ENCODE measurements at places on chromosomes 16 and 17.

DNA sequence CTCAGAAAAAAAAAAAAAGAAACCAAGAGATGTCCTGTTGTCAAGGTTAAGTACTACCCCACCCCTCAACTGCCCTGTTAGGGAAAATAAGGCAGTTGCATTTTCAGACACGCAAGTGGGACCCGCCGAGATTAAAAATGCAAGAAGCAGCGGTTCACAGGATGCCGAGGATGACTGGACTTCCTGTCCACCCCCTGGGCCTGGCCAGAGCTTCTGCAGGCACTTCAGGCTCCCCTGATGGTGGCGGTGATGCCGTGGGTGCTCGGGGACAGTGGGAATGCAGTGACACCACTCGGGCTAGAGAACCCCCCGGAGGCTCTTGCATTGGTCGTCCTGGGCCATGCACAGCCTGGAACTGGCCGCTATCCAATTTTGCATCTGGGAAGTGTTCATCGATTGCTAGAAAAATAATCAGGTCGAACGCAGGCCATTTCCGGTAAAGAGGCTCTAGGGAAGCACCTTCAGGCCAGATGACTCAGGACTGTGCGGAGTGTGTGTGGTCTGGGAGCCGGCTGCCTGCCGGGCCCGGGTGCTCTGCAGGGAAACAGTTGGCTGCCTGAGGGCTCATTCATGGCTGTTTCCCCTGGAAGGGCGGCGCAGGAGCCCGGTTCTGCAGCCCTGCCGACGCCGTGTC is 13.4 kb upstream of the CRISPLD2 start:
- DNase-seq, result no peak

DNA sequence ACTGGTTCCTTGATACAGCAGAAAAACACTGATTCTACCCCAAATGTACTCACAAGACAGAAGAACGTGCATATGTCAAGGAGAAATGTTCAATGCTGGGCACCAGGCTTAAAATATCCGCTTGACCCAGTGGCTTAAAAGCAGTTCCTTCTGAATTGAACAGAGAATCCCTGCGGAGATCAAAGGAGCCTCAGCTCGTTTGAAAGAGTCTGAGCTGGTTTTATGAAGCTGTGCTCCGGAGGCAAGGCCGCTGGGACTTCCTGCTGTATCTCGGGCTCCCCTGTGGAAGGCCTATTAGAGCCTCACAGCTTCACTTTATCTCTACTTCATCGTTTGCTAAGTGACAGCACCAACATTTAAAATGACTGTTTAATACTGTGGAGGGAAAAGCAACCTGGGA is 2.2 kb downstream of the LMF1 start:
- DNase-seq, result no peak

- no peak for DNase-seq
Measured at GRCh38 chr16:4257646-4258556, 14.9 kb downstream of the TFAP4 start.

GRCh38 chr17:13638855-13639458 is 37.2 kb upstream of the HS3ST3A1 start:
- no peak for DNase-seq

GRCh38 chr16:1378804-1379303 is 27.1 kb downstream of the GNPTG start:
- no peak for DNase-seq

GRCh38 chr16:66361604-66362135 is 4.8 kb upstream of the CDH5 start:
- DNase-seq, result no peak

DNA sequence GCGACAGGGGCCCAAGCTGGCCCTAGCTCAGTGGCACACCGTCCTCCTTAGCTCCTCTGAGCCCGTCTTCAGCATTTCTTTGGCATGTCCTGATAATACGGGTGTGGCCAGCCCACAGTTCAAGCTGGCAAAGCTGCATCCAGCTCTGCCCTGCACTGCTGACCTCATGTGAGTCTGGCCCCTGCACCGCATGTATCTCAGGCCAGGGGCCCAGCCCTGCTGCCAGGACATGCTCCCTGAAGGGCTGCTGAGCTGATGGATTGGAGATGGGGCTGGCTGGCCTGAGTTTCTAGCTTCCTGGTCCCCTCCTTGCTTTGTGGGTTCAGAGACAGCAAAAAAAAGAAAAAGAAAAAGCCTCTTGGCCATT is 2.4 kb downstream of the DOC2B start:
- DNase-seq, result no peak

- DNase-seq, result no peak
Measured at GRCh38 chr17:55005520-55005919, 37.0 kb downstream of the STXBP4 start.

- DNase-seq, result no peak
Measured at GRCh38 chr16:20271893-20272292, 55.4 kb downstream of the GP2 start.

DNA sequence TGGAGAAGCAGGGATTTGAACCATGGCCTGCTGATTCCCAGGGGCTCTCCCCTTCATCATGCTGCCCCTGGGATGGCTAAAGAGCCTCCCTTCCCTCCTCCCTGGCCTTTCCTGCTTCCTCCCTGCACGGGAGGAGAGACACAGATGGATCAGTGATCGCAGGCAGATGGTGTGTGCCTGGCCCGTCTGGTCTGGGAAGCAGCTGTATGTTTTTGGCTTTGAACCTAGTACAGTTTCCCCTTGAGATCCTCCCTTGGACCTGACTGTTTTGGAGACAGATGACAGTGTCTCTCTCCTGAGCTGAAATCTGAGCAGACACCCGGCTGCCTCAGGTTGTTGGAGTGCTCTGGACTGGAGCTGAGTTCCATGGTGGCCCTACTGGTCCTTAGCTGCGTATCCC is 29.0 kb upstream of the ATP2C2 start:
- no peak for DNase-seq

DNA sequence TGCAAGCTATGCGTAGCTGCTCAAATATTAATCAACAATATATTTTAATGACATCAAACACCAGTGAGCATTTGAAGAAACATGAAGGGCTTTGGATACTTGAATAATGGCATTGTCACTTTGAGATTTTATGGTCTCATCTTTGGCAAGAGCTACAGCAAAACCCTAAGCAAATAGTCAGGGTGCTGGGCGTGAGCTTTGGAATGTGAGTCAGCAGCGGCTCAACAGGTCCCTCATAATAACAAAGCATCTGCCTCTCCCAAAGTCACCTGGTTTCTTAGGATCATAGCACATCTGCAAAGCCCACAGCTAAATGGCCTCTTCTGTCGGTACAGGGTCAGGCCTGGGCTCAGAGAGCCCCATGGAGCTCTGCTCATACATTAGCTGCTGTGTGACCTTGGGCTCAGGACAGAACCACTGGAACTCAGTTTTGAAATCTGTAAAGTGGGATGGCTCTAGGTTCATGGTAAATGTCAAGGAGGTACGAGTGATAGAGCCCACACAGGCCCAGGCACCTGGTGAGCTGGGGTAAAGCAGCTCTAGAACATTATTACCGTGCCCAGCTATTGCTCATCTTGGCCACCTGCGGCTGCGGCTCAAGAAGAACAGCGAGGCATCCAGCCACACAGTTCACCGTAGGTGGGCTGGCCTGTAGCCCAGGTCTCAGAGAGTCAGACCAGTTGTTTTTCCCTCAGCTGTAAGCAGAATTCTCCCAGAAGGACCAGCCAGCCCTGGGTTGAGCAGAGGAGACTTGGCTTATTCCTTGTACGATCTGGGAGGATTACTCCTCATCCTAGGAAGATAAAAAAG is 544.5 kb upstream of the CDH11 start:
- no peak for DNase-seq

- no peak for DNase-seq
Measured at GRCh38 chr16:87369796-87370719, 13.5 kb downstream of the FBXO31 start.

DNA sequence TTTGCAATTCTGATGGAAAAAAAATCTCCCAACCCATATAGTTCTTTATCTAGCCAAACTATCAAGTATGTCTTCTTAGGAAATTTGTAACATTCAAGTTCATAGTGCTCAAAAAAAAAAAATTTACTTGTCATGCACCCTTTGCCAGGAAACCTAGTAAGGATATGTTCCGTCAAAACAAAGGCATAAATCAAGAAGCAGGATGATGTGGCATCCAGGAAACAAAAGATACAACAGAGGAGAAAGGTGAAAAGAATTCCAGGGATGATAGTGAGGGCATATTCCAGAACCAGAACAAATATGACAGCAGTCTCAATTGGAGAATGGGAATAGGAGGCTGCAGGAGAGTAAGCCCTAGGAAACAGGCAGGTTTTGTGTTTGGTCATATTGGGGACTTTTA is 104.6 kb downstream of the SPAG9 start:
- DNase-seq, result no peak

DNA sequence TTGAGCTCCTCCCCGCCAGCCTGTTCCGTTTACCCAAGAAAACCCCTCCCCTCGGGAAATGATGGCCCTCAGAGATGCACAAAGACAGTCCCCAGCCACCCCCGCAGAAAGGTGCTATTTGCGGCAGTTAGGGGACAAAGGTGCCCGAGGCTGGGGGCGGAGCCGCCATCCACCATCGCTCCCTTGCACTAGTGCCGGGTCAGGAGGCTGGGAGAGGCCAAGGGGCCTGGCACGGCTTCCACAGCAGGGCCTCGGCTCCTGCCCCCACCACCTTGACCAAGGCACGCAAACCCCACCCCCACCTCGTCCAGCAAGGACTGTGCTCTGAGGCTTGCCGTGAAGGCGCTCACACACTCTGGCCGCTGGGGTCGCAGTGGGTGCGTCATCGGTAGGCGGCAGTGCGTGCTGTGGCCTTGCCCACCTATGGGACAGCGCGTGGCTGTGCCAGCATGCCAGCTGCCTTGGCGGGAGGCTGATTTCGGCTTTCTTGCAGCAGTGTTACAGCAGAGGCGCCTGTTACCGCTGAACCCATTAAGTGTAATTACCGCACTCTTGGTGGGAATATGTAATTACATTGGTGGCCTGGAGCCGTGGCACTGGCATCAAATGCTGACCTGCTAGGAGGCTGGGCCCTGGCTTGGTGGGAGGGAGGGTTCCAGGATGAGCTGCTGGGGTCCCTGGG is 31.8 kb downstream of the TPSG1 start:
- no peak for DNase-seq

- no peak for DNase-seq
Measured at GRCh38 chr17:80862481-80862961, 129.1 kb upstream of the CHMP6 start.

GRCh38 chr17:67016039-67016762 is 28.2 kb upstream of the CACNG1 start:
- DNase-seq, result no peak

GRCh38 chr17:83004791-83005380 is 74.5 kb upstream of the METRNL start:
- DNase-seq, result no peak

DNA sequence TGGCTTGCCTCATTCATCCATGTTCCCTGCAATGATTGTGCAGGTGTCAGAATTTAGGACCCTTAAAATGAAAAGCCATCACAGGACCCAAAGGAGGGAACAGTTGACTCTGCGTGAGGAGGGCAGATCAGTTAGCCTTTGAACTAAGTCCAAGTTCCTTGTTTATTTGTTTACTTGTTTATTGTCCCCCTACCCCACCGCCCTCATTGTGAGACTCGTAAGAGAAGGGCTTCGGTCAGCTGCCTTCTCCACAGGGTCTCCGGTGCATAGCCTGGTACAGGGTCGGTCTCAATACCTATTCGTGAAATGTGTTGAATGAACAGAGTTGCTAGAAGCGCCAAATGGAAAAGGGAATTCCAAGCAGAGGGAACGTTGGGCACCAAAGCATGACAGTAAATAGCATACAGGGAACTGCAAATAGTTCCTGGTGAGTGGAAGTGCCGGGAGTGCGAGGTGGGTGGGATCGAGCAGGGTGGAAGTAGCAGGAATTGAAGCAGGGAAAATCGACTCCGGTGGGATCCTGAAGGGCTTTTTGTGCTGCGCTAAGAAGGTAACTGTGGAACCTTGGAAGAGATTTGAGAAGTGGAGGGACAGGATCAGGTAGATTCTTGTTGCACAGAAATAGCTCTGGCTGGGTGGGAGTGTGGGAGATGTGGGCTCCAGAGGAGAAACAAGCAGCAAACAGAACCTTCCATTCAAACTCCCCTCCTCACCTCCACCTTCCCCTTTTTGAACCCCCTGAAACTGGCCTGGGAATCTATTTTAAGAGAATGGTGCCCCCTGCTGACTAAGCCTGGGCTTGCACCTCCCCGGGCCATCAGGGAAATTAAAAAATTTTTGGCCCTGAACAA is 12.7 kb downstream of the SLC35B1 start:
- no peak for DNase-seq

DNA sequence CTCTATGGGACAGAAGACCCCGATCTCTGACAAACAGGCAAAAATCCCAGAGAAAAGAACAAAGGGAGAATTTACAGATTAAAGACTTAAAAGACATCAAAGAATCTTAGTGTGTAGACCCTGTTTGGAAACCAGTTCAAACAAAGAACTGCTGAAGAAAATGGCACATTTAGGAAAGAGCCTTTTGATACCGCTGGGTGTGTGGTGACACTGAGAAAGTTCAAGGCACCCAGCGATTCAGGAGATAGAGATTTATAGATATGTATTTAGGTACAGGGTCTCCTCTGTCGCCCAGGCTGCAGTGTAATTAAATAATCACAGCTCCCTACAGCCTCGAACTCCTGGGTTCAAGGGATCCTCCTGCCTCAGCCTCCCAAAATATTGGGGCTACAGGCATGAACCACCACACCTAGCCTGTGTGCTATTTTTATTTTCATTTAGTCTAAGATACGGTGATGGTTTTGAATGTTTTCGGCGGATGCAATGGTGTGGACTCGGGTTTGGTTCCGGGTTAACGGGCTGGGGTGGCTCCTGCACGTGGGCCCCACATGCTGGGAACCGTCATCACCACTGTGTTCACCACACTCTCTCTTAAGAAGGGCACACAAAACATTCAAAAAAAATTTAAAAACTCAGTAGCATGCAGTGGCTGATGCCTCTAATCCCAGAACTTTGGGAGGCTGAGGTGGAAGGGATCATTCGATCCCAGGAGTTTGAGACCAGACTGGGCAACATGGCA is 114.0 kb downstream of the ZNF778 start:
- no peak for DNase-seq

- no peak for DNase-seq
Measured at GRCh38 chr17:76579281-76579680, 6.4 kb downstream of the ST6GALNAC2 start.

DNA sequence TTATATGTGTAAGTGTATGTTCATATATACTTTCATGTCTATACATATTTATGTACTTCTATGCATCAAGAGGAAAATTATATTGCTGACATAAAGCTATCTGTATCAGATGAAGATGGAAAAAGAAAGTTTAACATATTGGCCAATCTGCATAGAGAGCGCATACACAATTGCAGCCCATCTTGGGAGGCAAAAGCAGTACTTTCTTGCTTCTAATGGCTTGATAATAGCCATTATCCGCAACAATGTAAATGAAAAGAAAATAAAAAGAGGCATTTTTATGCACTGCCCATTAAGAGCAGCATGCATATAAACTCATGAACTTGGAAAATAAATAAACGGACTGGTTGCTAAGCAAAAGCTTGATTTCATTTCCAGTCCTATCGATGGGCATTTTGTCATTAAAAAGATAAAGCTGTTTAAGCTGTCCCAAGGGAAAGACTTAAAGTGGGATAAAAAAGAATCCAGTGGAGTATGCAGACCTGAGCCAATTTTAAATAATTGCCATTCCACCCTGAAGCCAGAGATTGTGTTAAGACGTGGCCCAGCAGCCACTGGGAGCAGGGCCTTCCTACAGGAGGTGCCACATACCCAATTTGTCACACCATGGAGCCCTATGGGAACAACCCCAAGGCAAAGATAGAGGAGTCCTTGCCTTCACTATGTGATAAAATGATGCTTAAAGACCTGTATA is 183.6 kb upstream of the CDH11 start:
- DNase-seq, result no peak
